Stimulated activated CD4-positive, alpha-beta T cell treated with anti-CD3 and anti-CD28 coated beads, Interleukin-15, amount 100 ng/mL, for 1 hour (primary cell): ENCODE measurements at places on chromosomes 1 and 21.

GRCh38 chr1:230122366-230123279 lies 55.6 kb downstream of the GALNT2 start:
- no peak for DNase-seq

DNA sequence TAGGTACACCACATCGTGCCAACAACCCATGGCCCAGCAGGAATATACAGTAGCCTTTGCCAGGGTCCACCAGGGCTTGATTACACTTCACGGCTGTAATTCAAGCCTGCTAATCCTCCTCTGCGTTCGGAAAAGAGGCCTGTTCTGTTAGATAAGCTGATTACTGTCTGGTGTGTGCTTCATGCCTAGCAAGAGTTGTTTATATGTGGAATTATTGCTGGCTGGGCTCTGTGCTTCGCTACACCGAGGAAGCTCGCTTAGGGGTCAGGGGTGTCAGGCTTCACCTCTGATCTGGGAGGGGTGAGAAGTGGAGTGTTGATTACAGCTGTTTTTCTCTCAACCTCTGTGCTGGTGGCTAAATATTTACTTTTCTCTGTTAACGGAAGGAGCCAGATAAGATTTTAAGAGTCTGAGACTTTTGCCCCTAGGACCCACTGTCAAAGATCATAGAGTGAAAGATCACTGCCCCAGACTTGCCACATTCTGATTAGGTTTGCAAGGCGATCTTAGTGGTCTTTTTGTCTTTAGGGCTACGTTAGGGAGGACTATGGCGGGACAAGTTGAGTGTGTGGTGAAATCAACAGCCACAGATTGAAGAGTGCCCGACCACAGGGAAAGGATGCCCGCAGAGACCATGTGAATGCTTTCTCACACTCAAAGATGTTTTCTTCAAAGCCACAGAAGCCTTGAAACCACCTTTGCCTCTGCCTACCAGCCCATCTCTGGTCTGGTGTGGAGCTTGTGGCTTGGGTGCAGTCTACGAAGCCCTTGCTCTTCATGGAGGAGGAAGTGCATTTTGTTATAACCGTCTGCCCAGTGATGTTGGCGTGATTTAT lies 216.1 kb downstream of the PBX1 start:
- DNase-seq, result no peak

- DNase-seq, result no peak
Measured at GRCh38 chr1:221525749-221526148, 216.1 kb downstream of the DUSP10 start.

DNA sequence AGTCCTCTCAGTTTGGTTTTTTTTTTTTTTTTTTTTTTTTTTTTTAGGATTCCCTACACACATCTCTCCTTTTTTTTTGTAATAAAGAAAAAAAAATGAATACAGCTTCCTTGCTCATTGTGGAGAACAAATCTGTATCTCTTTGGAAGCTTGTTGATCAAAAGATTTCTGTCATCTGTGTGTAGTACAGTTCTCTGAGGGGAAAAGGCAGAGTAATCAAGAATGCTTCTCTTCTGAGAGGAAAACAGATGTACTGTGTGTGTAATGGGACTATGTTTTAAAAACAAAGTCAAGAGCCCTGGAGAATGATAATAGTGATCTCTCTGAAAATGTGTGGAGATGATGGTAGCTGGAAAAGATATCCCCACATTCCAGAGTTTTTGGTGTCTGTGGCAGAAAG lies 16.5 kb upstream of the ROR1 start:
- no peak for DNase-seq

GRCh38 chr1:107804134-107804533 lies 160.8 kb downstream of the VAV3 start:
- no peak for DNase-seq

GRCh38 chr1:39310015-39310414 lies 105.5 kb downstream of the MACF1 start:
- no peak for DNase-seq

DNA sequence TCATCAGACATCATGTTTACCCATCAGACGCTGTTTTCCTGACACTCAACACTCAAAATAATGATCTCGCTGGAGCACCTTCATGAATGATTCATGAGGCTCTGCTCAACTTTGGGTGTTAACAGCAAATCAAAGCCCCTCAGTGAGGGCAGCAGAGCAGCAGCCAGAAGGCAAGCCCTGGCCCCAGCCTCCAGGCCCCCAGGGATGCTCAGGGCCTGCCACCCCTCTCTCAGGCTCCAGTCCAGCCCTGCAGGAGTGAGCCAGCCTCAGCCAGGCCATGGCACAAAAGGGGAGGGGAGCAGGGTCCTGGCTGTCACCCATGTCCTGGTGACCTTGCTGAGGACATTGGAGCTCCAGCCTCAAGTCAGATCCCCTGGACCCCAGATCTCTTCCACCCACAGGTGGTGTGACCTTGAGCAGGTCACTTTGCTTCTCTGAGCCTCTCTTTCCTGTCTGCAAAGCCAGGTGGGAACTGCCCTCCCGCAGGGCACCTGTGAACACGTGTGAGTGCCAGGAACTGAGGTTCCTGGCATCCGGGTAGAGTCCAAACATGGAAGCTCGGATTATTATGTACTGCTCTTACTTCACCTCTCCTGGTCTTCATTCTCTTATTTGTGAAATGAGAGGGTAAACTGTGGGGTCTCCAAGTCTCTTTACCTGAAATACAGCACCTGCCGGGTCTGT lies 161.6 kb upstream of the VAMP3 start:
- DNase-seq, result no peak

- DNase-seq, result no peak
Measured at GRCh38 chr1:235073968-235074522, 54.6 kb downstream of the TOMM20 start.

- DNase-seq, result no peak
Measured at GRCh38 chr1:154104433-154105082, 50.3 kb downstream of the NUP210L start.

DNA sequence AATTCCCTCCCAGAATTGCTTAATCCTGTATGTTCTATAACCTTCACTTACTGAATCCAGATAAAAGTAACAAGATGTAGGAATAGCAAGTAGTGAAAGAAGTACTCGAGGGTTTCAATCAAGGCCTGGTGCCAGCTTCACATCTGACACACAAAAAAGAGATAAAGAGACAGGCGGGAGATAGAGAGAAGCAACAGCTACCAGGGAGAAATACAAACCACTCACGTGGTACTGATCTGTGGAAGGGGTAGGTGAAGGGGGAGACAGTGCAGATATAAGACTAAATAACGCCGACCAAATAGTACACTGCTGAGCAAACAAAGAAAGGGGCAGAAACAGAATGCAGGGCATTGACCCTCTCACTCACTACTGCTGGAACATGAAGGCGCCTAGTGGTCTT lies 295.2 kb downstream of the NEGR1 start:
- DNase-seq, result no peak

GRCh38 chr1:43908858-43909257 lies 24.7 kb upstream of the ARTN start:
- no peak for DNase-seq

DNA sequence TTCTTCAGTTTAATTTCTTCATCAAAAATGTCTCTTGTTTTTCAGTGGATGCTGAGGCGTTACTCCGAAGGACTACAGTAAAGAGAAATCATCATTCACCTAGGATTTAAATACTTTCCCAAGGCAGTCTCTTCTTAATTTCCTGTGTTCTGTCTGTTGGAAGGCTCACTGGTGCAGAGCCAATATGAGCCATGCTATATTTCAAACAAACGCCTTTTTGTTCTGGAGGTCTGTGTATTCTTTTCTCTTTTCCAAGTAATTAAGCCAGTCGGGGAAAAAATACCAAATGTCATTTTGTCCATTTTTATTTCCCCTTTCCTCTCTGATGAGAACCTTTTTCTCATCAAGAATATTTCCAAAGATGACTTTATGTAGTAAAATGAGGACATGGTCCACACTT lies 206.5 kb downstream of the RWDD3 start:
- no peak for DNase-seq

GRCh38 chr1:221548942-221549341 lies 192.9 kb downstream of the DUSP10 start:
- no peak for DNase-seq

- no peak for DNase-seq
Measured at GRCh38 chr1:164186881-164187280, 372.1 kb upstream of the PBX1 start.

GRCh38 chr1:207789792-207790787 lies 38.2 kb downstream of the CD46 start:
- DNase-seq, result no peak

- DNase-seq, result no peak
Measured at GRCh38 chr1:44035726-44036408, 4.6 kb upstream of the SLC6A9 start.

DNA sequence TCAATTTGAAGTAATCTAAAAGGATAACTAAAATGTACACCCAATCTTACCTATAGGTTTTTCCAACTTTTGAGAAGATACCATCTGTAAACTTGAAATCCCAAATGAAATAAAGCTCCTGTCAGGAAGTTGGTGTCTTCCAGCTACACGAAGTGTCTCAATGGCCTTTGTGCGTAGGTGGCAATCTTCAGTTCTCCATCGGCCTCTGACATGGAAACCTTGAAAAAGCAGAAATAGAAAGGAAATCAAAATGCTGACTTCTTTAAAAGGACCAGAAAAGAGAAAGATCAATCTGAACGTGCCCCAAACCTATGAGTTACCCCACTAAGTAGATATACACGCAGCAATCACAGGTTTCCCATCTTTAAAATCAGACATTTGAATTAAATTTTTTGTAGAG lies 10.0 kb downstream of the MKNK1 start:
- DNase-seq, result no peak

DNA sequence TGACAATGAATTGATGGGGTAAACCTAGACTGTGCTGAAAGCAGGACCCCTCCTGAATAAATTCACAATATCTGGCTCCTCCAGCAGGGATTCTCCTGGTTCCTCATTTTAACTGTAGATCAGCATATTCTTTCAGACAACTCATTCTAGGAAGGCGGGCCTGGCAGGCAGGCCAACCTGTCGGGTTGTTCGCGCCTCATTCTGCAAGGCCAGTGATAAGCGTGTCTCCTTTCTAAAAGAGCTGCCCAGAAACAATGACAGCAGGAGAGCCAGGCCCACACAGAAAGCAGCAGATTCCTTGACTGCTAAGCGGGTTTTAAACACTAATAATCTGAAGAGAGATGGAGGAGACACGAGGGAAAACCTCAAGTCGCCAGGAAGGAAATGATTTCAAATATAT lies 70.0 kb downstream of the NTPCR start:
- DNase-seq, result no peak

DNA sequence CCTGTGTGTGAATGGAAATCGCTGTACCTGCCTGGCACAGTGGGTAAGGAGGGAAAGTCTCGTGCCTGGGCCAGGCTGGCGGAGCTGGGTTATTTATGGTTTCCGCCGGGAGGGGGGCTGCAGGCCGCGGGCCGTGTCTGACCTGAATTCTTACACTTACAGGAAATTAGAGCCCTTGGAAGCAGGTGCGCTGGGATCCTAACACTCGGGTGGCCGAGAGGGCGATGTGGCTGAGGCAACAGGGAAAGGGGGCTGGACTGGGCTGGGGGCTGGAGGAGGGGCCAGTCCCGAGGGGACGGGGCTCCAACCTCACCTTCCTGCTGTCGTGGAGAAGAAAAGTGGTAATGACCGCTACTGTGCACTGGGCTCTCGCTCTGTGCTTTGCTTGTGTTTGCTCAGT lies 109.4 kb upstream of the WNT4 start:
- DNase-seq, result no peak

DNA sequence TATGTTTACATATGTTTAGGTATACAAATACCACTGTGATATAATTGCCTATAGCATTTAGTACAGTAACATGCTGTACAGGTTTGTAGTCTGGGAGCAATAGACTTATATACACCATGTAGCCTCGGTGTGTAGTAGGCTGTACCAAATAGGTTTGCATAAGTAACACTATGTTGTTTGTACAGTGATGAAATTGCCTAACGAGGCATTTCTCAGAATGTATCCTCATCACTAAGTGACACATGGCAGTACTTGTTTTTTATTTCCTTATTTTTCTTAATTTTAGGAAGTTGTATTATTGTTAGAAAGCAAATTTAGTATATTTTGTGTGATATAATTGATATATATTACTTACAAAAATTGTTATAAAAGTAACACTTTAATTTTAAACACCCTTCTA lies 840.9 kb downstream of the LTN1 start:
- no peak for DNase-seq

DNA sequence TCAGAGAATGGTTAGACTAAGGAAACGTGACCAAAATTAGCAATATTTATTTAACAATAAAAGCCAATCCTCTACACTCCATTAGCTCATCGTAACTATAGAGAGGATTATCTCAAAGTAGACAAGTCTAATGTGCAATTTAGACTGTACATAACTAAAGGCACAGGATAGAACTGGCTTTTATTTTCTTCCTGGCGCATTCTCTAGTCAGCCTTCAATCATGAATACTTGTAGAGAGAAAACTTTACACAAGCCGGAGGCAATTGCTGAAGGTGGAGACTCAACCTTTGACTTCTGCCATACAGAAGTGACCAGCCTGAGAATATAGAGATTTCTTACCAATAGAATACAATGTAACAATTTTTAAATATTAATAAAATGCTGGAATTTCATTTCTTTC lies 777.9 kb downstream of the LTN1 start:
- no peak for DNase-seq
